CD4-positive, alpha-beta T cell treated with Interferon alpha-2 for 1 hour (primary cell): ENCODE measurements at places on chromosomes 12 and 14.

DNA sequence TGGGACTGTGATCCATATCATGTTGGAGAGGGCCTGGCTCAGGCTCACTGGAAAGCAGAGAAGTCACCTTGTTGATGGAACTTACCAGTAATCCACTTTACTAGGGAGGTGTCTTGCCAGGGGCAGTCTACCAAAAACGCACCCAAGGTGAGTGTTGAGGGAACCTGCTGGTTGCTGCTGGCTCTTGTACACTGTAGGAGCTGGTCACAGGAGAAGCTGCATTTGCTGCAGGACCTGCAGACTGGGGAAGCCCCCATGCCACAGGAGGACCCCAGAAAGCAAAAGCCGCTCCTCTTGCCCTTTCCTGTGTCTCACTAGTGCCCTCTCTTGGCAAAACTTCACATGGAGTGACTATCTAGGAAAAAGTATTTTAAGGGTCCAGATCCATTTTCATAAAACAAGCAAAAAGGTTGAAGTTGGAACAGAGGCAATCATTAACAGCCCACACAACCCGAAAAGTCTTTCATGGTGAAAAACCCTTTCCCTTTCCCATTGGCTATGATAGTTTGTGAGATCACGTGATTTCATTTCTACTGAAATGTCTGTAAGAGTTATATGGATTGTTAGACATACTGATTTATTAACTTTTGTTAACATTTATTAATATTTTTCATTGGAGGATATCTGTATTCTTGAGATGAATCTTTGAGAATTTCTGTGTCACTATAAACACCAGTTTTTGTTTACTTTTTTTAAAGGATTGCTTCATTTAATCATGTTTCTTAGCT, 59.2 kb downstream of the RASSF8 start:
- DNase-seq, result peak; percentile 1

DNA sequence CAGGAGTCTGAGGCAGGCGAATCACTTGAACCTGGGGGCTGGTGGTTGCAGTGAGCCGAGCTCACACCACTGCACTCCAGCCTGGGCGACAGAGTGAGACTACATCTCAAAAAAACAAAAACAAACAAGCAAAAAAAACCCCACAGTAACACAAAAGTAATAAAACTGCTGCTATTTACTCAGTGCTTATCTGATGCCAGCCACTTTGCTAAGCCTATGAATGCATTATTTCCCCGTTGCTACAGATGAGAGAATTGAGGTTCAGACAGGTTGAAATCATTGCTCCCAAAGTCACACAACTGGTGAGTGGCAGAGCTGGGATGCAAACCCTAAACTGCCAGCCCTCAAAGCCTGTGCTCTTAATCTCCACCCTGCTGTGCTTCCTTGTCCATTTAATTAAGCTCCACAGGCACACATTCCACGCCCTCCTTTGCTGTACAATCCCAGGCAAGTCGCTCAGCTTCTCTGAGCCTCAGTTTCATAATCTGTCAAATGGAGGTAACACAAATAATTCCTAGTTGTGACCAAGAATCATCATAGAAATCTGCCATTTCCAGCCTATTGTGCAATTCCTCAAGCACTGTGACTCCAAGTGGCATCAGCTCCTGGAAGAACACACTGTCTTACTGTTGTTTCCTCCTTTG, 5.7 kb upstream of the OAS3 start:
- no peak for DNase-seq

DNA sequence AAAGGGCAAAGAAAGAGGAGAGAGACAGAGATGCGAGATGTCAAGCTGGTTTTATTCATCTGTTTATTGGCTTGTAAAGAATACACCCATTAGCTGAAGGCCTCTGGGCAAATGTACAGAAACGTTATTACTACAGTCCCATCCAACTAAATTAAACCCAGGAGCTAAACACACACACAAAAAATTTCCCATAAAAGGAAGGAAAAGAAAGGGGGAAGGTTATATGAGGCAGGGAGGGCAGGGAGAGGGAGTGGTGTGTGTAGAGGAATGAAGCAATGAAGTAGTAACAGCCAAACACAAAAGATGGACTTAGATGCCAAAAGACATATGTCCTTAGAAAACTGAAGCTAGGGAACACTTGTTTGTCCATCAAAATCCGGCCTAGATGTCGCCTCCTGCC, 3.1 kb upstream of the MFAP5 start:
- no peak for DNase-seq

- DNase-seq, result no peak
Measured at GRCh38 chr12:98294051-98294805, 221.2 kb upstream of the TMPO start.

- DNase-seq, result no peak
Measured at GRCh38 chr12:122999196-122999946, 18.9 kb downstream of the ARL6IP4 start.

DNA sequence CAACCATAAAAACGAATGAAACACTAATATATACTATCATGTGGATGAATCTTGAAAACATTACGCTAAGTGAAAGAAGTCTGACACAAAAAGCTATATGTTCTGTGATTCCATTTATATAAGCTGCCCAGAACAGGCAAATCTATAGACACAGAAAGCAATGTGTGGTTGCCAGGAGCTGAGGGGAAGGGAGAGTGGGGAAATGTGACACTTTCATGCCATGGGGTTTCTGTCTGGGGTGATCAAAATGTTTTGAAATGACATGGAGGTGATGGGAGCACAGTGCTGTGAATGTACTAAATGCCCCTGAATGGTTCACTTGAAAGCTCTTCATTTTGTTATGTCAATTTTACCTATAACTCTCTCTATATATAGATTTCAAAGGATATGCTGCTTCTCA, 30.1 kb downstream of the ATG14 start:
- DNase-seq, result no peak

GRCh38 chr14:44446965-44447364, 60.1 kb downstream of the FSCB start:
- no peak for DNase-seq

DNA sequence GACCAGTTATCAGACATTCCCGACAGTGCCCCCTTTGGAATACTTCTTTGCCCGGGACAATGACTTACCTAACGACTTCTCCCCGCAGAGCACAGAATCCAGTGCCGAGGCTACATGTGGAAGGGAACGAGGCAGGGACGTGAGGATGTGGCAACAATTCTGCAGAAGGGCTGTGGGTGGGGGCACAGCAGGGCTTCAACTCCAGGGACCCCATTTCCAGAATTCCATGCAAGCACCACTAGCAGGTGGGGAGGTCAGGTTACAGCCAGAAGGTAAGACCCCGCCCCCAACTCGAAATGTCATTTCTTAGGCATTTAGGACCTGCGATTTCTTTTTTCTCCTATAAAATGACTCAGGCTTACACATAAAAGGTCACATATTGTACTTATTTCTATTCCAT, 207.9 kb downstream of the TMEM132C start:
- DNase-seq, result no peak

DNA sequence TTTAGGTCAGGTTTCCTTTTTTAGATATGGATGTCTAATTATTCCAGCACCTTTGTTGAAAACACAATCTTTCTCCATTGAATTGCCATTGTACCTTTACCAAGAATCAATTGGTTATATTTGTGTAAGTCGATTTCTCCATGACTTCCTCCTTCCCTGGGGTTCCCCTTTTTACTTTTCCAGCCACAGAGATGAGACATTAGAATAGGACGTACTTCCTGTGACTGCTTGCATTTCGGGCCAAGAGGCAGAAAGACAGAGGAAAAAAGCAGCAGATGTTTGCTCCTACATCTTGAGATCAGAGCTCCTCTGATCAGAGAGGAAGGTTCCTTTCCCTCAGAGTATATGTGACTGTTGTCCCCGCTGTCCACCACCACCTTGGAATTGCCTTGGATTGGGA, 453.7 kb upstream of the RGS6 start:
- DNase-seq, result peak; percentile 20

GRCh38 chr12:114744691-114745090, 60.7 kb upstream of the TBX3 start:
- no peak for DNase-seq

- DNase-seq, result peak; percentile 88
Measured at GRCh38 chr14:74608959-74609611, 3.0 kb downstream of the LTBP2 start.

GRCh38 chr14:99323603-99324185, 51.7 kb upstream of the BCL11B start:
- no peak for DNase-seq

- DNase-seq, result no peak
Measured at GRCh38 chr14:68337279-68337678, 455.6 kb downstream of the ZFP36L1 start.

DNA sequence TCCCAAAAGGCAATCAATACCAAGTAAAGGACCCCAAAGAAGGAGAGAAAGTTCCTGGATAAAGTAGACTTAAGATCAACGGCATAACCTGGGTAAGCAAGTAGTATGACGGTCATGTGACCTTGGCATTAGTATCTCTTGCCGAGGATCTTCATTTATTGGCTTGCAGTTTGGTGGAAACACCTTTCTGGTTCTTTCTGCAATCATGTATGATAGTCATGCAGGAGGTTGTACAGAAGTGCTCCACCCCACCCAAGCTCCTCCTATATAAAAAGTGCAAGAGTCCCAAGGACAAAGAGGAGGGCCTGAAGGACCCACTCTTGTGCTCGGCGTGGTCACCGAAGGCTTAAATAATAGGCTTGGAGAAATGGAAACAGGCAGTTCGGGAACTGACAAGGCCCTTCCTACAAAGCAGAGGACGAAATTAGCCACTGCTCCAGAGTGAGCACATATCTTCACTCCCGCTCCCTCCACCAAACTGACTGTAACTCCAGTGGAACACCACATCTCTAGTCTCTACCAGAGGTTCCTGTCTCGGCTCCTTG, 750 bp downstream of the CS start:
- no peak for DNase-seq

- DNase-seq, result peak; percentile 7
Measured at GRCh38 chr12:45509187-45509586, 220.3 kb upstream of the ARID2 start.

GRCh38 chr12:43361031-43361710, 190.8 kb downstream of the ADAMTS20 start:
- DNase-seq, result no peak

DNA sequence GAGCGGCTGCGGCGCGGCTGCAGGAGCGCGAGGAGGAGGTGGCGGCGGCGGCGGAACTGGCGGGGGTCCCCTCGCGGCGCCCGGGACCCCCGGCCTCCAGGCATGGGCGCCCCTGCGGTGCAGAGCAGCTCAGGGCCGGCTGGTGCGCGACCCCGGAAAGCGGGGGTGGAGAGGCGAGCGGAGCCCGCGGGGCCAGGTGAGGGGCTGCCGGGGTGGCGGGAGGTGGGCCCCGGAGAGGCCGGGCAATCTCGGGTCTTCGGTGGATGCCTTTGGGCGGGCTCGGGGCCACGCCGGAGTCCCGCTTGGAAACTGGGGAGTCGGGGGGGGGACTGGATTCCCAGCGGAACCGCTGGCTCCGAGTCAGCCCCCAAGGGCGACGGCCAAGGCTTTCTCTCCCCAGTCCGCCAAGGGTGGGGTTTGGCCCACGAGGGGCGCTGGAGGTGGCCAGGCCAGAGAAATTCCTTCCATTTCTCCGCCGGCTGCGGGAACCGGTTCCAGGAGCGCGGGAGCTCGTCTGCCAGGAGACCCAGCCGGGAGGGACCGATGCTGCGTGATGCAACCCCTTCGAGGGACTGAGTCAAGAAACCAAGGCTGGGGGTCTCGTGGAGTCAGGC, 13.9 kb upstream of the NR4A1 start:
- peak; percentile 27 for DNase-seq

DNA sequence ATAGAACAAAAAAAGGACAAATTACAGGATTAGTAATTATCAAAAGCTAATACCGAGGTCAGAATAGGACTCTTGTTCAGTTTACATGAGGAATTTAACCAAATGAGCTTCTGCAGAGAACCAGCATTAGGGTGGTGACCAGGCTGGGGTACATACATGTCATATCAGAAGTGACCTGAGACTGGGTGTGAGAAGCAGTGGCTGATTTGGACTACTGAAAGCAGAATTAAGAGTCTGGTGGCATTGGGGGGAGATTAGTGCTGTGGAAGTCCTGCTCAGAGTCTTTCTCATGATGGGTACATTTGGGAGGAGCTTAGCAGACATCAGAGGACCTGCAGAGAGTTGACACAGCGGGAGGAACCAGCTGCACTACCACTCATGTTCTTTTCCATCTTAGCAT, 21.7 kb downstream of the TRAF3 start:
- no peak for DNase-seq

DNA sequence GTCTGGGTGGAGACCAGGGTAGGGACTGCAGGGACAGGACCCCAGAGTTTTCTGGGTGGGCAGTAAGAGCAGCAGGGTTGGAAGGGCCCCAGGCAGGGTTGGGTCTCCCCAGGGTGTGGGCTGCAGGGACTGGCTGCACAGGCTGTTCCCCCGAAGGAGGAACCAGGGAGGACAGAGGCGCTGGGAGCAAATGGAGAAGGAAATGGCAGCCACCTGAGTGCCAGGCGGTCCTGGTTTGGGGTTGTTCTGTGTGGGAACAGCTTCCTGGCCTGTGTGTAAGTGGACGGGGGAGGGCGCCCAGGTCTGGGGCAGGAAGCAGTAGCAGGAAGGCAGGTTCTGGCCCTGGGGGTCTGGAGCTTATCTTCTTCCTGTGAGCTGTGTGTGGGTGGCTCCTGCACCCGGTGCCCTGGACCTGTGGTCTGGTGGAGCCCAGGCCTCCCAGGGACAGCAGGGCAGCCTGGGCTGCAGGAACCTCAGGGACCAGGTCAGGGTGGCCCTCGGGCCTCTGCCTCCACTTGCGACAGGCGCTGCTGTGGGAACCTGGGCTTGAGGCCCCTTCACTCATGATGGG, 372.8 kb downstream of the TMEM121 start:
- DNase-seq, result no peak

GRCh38 chr12:118611295-118611694, 234.9 kb downstream of the SUDS3 start:
- no peak for DNase-seq

DNA sequence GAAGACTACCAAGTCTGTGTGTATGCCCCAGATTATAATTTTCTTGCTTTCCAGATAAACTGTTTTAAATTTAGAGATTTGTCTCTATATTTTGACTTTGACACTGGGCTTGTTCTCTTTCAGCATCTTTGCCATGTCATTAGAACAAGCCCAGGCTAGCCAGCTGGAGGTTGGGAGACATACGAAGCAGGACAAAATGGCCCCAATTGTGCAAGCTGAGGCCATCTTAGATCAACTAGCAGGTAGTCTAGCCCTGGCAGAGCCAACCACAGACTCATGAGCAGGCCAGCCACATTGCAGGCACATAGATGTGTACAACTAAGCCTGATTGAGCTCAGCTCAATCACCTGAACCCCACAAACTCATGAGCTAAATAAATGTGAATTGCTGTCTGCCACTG, 321.4 kb downstream of the ATP23 start:
- DNase-seq, result no peak

GRCh38 chr12:3726456-3726855, 26.5 kb downstream of the CRACR2A start:
- no peak for DNase-seq

DNA sequence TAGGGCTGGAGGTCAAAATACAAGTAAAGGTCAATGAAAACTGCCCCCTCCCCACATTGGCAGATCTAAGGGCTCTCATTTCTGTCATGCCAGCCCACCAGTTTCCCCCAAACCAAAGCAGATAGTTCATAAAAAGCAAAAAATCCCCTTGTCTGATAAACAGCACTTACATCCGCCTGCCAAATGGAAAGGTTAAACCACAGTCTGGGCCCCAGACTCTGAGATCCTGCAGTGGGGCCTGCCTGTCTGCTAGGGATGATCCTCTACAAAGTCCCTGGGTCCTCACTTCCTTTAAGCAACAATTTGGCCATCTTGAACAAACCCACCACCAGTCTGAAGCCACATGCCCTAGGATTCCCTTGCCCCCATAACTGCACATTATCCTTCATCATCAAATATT, 9.7 kb upstream of the RPS26 start:
- DNase-seq, result no peak

GRCh38 chr12:112130441-112130998, 5.2 kb downstream of the TRAFD1 start:
- DNase-seq, result peak; percentile 13
